ENCODE measurements at places on chromosomes 7 and 10.

DNA sequence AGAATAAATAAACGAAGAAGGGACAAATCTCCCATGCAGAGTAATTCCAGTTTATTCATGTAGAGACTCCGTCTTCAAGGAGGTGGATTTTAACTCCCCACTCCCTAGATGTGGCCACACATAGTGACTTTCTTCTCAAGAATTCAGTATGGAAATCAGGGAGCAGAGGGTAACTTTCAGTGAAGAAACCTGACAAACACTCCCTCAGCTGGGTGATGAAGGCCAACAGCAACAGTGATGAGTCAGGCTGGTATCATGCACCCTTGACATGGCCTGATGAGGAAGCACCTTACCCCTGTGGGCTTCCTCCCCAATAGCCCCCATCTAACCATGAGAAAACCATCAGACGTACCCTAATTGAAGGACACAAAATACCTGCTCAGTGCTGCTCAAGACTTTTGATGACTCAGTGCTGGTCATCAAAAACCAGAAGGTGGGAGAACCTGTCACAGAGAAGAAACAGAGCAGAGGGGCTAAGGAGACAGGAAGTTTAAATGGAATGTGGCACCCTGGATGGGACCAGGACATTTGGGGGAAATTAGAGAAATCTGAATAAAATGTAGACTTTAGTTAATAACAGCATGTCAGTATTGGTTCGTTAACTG lies 50.6 kb downstream of the ADAMTS14 start:
- no peak for DNase-seq

DNA sequence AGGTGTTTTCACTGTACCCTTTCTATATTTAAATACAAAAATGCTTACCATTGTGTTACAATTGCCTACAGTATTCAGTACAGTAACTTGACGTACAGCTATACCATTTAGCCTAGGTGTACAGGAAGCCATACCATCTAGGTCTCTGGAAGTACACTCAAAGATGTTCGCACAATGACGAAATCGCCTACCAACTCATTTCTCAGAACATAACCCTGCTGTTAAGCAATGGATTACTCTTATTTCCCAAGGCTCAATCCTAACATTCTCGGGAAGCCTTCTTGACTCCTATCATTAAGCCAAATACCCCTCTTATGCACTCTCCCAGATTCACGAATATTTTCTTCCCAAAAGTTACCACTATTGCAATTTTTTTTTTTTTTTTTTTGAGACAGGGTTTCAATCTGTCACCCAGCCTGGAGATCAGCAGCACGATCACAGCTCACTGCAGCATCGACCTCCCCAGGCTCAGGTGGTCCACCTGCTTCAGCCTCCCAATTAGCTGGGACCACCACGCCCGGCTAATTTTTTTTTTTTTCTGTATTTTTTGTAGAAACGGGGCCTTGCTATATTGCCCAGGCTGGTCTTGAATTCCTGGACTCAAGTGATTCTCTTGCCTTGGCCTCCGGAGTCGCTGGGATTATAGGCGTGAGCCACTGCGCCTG lies 1.5 kb downstream of the CWF19L1 start:
- DNase-seq: no peak

GRCh38 chr10:49596493-49596809 lies 13.7 kb upstream of the SLC18A3 start:
- no peak for DNase-seq

- no peak for DNase-seq
These were observed 1396.5 kb upstream of the CELF2 start for GRCh38 chr10:9621216-9621615.

- no peak for DNase-seq
These were observed 1247.8 kb downstream of the GATA3 start for GRCh38 chr10:9302140-9302746.

DNA sequence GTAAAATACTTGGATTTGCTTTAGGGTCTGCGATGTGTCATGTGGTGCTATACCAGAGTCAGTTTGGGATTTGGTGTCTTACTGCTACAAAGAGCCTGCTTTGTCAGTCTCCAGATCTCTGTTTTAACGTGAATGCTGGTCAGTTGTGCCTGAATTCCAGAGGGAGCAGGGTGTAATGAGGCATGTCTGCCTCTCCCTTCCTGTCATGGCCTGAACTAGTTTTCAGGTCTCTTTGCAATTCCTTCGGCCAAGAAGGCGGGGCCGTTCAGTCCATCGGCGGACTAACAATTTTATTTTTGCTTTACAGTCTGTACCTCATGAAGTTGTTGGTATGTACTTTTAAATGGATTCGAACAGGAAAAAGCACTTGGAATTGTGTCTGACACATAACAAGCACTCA lies 465.1 kb upstream of the ADARB2 start:
- DNase-seq: no peak

DNA sequence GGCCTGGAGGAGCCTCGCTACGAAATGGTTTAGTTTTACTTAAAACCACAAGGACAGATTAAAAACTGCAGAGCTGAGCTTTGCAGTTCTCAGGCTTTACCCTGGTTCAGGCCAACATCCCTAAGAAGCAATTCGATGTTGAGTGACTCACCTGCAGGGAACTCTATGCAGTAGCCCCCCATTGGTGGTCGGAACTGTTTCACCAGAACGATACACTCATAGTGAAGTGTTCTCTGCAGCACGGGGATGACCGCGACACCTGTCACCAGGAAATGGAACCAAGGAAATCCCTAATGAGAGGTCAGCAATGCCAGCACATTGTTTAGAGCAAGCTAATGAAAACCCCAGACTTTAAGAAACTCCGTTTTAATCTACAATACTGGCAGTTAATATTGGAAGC lies 18.0 kb downstream of the NUDT5 start:
- no peak for DNase-seq

DNA sequence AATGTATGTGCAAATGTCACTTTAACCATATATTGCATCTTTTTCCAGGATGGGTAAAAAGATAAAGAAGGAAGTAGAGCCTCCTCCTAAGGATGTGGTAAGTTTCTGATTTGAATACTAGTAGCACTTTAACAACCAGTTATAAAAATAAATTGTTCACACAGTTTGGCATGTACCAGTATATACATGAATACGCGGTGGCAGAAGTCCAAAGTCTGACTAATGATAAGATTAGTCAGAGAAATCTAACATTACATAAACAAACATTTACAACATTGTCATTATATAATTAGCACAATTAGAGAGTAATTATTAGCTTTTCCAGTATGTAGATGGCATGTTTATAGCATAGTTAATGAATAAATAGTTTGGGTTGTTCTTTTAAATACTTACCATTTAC lies 4.1 kb downstream of the ARMC3 start:
- no peak for DNase-seq

Measured in stimulated activated CD4-positive, alpha-beta T cell treated with anti-CD3 and anti-CD28 coated beads, Interleukin-1b, Interleukin-23, amount 100 ng/mL, for 1 hour (primary cell).